ENCODE measurements at places on chromosomes 5 and 9. TPM values are rescaled to one million over a fixed set of nuclear protein-coding genes. Genes with fewer than 3 reads are reported as not detected.

Gene MYMK
- not detected for polyA plus RNA-seq

Gene ADGRD2
- 0.15 TPM for polyA plus RNA-seq

Gene POU5F2
- 0.03 TPM for polyA plus RNA-seq

Gene APBA1
- polyA plus RNA-seq = 11.8 TPM

Gene FAM240B
- not detected for polyA plus RNA-seq

Gene S1PR3
- 77.2 TPM for polyA plus RNA-seq

Gene ENTR1
- 60.8 TPM for polyA plus RNA-seq

GRCh38 chr9:77793849-77794248, 145.7 kb upstream of the GNA14 start:
- DNase-seq = no peak

GRCh38 chr9:84997472-84997871, 327.9 kb downstream of the NTRK2 start:
- DNase-seq = no peak

DNA sequence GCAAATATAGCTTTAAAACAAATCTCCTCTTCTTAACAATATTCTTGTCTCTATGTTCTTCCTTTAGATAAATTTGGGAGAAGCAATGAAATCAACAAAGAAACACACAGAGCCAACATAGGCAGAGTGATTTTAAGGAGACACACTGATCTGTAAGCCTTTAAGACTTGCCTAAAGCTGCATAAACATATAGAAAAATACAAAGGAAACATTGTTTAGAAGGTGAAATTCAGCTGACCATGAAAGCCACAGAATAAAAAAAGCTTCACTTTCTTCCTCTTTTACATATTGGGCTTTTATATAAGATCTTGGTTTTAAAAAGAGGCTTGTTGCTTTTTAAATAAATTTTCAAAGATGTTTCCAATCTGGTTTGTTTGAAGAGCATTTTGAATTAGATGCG, 1277.5 kb downstream of the EFNA5 start:
- no peak for DNase-seq

GRCh38 chr5:134917070-134917815, 12.3 kb downstream of the PCBD2 start:
- DNase-seq = no peak

GRCh38 chr5:124605541-124605940, 140.9 kb downstream of the ZNF608 start:
- DNase-seq = no peak

DNA sequence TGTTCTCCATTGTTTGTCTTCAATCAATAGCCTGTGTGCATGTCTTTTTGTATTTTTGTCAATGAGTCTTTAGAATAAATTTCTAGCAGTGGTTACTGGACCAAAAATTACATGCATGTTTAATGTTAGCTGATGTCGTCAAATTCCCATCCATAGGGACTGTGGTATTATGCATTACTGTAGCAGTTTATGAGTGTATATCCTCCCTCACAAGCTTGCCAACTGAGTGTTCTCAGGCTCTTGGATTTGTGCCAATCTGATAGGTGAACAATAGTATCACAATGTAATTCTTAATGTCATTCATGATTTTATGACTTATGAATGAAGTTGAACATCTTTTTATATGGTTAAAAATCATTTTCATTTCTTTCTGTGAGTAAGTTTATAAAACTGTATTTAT, 13.0 kb downstream of the SNX24 start:
- DNase-seq = no peak

- DNase-seq = no peak
These were observed 33.2 kb upstream of the C5orf46 start for GRCh38 chr5:147939431-147940114.

GRCh38 chr9:83238871-83239640, 176.1 kb upstream of the RASEF start:
- DNase-seq = no peak

DNA sequence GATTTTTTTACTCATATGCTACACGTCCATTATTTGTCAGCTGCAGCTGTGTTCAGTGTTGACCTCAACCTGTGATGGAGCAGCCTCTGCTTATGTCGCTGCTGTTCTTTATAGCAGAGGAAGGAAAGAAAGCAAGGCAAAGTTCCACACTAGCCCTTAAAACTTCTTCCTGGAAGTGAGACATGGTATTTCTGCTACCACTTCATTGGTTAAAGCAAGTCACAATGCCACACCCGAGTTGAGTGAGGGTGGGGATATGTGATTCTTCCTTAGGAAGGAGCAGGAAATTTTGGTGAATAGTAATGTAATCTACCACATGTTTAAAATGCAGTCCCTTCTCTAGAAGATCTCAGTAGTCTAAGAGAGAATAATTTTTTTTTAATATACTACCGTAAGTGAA, 224.8 kb upstream of the DMRT1 start:
- DNase-seq = no peak

DNA sequence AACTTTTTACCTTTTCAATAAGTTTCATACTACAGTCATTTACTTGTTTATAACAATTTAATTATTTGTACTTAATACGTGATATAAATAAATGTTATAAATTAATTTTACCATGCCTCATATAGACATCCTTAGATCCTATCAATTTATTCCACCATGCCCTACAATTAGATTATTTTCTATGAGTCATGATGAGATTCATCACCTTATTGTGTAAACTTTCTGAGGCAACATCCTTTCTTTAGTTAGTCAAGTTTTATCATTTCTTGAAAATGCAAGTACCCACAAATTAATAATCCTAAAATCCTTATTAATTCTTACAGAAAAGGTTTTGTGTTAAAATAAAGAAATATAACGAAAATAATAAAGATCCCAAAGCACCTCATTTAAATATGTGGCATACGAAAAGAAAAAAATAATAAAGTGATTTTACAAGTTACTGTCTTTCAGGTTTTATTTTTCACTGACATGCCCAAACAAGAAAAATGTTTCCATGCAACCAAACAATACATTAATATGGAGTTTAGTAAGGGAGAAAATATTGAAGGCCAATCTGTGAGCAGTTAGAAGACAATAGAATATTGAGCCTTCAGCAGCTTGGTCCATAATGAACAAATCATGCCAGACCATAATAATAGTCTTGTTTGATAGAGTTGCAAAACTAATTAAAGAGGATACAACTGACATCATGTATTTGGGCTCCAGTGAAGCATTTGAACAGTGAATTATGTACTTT, 188.7 kb upstream of the MRPS30 start:
- DNase-seq = no peak

DNA sequence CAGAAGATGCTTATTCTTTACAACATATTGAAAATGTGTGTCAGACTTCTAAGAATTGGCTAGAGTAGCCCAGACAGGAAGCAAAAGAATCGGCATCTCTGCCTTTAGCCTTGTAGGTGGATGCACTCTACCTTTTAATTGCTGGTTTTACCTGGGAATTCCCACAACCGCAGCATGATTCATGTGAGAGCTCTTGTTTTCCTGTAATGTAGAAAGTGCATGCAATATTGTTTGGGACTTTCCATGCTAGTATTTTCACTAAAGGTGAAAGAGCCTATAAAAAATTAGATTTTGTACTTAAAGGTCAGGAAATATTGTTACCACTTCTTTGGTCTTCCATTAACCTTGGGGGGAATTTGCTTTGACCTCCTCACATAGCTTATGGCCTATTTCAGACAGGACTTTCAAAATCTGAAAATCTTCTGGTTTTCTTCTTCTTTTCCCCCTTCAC, 89.8 kb downstream of the NTRK2 start:
- DNase-seq = no peak

DNA sequence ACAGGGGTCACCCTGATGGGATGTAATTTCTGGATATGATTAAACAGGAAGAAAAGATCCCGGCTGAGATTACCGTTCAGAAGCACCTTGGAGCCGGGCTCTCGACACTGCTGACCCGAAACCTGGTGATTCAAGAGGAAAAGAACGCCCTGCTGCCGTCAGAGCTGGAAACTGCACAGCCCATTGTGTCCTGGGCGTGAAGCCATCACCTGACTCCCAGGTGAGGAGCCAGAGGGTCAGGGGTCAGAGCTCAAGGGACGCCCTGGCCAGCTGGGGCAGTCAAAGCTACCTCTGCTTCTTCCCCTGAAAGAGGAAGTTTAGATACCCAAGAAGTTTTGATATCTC, 17.8 kb upstream of the SLC12A7 start:
- DNase-seq = no peak

DNA sequence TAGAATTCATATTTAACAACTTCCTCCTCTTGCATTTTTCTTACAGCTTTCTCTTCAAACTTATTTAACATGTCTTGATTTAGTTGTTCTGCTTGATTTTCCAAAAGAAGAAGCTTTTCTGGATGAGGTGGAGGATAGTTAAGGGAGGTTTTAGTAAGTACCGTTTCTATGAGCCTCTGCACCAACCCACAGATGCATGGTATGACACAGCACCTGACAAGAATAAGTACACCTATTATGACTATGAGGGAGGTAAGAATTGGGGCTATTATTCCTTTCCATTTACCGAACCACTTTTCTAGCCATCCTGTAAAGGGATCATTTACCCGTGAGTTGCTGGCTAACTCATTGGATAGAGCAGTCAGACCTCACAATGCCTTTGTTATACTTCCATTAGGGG, 2.5 kb upstream of the HMGCS1 start:
- DNase-seq = no peak

GRCh38 chr5:172626031-172626581, 15.0 kb upstream of the NEURL1B start:
- no peak for DNase-seq

- DNase-seq = no peak
These were observed 86.9 kb downstream of the ATG10 start for GRCh38 chr5:82058710-82059109.

- no peak for DNase-seq
These were observed 377.5 kb downstream of the MED10 start for GRCh38 chr5:6000867-6001266.

- DNase-seq = no peak
These were observed 21.6 kb upstream of the LRRC14B start for GRCh38 chr5:169728-170094.

DNA sequence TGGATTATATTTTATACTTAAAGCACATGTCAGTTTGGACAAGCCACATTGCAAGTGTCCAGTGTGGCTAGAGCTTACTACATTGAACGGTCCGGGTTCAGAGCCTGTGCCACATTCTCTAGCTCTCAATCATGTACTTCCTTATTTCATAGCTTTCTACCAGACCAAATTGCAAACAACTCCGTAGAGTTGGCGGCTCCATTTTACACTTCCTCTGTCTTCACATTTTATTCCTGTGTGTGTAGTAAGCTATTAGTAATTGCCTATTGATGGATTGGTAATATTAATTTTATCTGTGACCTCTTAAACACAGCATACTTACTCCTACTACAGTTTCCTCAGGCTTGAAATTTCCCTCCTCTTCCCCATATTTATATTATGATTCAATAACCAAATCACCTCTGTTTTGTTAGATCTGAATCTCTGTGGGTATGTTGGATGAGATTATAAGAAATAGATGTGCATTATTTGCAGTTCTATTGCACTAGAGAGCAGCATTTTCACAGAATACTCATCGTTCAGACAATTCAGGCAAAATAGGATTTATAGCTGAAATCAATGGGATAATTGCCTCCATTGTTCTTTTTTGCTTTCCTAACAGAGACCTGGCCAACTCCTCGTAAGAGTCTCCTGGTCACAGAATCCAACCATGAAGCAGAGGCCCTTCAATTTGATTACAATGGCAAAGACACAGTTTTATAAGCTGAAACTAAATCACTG, 29.0 kb upstream of the C9orf72 start:
- no peak for DNase-seq

- no peak for DNase-seq
These were observed 174.5 kb downstream of the AOPEP start for GRCh38 chr9:94901019-94901363.

GRCh38 chr5:135905144-135905543, 9.5 kb upstream of the IL9 start:
- DNase-seq = no peak

DNA sequence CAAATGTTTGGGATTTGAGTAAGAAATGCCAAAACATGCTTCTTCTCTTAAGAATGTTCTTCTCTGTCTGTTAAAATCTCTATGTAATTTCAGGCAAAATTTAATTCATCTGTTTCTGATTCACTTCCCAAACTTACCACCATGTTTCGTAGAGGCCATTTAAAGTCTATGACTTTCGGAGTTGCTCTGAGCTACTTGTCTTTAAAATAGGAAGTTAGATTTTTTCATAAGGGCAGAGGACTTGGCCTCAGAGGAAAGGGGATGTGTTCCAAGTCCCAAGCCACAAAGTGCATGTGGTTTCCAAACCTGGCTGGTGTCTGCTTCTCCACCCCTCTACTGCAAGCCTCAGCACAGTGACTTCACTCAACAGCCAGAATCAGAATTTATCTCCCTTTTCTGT, 111.3 kb upstream of the ADRA1B start:
- no peak for DNase-seq

- no peak for DNase-seq
These were observed 78.9 kb upstream of the PAPPA start for GRCh38 chr9:116074658-116075057.

- no peak for DNase-seq
These were observed 9.8 kb upstream of the TARS1 start for GRCh38 chr5:33430983-33431382.

- peak; percentile 41 for DNase-seq
These were observed 46.3 kb downstream of the FSTL4 start for GRCh38 chr5:133565993-133566392.

DNA sequence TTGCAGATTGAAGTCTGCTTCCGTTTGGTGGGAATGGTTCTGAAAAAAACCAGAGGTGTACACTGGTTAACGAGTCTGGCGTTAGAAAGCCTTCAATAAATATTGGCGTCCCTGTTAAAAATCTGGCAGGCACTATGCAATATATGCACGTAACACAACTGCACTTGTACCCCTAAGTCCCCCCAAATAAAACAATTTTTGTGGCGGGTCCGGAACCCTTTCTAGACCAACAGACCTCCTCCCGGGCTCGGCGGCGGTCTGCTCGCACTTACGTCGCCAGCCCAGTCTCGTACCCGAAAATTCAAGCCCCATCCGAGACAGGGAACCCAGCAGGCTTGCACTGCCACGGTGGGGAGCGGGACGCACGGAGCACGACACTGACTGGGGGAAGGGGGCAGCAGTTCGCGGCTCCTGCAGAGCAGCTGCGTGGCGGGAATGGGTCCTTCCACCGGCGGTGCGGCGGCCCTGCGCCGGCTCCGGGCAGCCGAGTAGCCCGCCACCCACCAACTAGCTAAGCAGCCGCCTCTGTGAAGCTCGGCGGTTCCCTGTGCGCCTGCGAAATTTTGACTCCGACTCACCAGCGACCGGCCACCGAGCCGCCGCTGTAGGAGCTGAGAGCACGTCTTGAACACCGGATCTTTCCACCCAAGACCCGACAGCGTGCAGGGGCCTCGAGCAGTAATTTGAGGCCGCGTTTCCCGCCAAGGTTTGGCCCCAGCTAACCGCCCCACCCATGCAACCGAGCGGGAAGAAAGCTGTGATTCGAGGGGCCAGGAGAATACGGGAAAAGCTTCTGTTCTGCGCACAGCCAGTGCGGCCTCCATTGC, 3.9 kb downstream of the MCIDAS start:
- no peak for DNase-seq

- no peak for DNase-seq
These were observed 93.8 kb upstream of the SEMA6A start for GRCh38 chr5:116668390-116668789.

DNA sequence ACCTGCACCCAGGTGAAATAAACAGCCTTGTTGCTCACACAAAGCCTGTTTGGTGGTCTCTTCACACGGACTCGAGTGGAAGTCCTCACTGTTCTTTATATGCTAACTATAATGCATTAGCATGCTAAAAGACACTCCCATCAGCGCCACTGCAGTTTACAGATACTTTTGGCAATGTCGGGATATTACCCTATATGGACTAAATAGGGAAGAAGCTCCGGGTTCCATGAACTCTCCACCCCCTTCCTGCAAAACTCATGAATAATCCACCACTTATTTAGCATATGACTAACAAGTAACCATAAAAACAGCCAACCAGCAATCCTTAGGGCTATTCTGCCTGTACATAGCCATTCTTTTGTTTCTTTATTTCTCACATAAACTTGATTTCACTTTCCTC, 426.2 kb upstream of the PTPRD start:
- no peak for DNase-seq
